ENCODE measurements at places on chromosomes 12 and 14. TPM values are rescaled to one million over a fixed set of nuclear protein-coding genes. Genes with fewer than 3 reads are reported as not detected.

- DNase-seq = no peak
- H3K27me3 ChIP-seq = no peaks in the 10 kb centered on the region
- H3K4me3 ChIP-seq = no peak overlapping the region
- H3K36me3 ChIP-seq = no peaks in the 10 kb centered on the region
- no peak overlapping the region for H3K27ac ChIP-seq
These were observed 122.9 kb upstream of the RAP1B start for GRCh38 chr12:68487721-68488309.

GRCh38 chr12:53500142-53500775 is 824 bp upstream of the TARBP2 start:
- no peaks in the 10 kb centered on the region for H3K36me3 ChIP-seq
- peaks cover 7% of the 10 kb centered on the region for H3K4me1 ChIP-seq
- peak overlapping the region; percentile 99 for H3K27ac ChIP-seq

GRCh38 chr14:72751276-72752033 is 142.4 kb downstream of the DPF3 start:
- no peak for DNase-seq
- no peaks in the 10 kb centered on the region for H3K36me3 ChIP-seq
- no peak overlapping the region for H3K27ac ChIP-seq
- no peak overlapping the region for H3K4me3 ChIP-seq
- H3K4me1 ChIP-seq = no peaks in the 10 kb centered on the region

DNA sequence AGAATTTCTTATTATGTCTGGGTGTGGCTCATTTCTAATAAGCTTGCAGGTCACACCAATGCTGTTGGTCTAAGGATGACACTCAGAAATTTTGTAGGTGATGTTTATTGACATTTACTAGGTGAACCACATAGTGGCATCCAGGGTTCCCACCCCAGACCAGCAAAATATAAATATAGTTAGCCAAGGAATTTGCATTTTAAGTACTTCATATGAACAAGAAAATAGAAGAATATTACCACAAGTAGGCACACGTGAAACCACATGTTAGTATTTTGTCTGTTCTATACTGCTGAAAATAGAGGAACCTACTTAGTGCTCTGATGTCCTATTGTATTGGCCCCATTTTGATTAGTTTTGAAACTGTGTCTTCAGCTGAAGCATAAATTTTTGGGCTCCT is 71.1 kb downstream of the USP15 start:
- no peak overlapping the region for H3K27ac ChIP-seq
- no peaks in the 10 kb centered on the region for H3K4me1 ChIP-seq
- DNase-seq = no peak
- H3K36me3 ChIP-seq = no peaks in the 10 kb centered on the region
- H3K4me3 ChIP-seq = no peak overlapping the region

DNA sequence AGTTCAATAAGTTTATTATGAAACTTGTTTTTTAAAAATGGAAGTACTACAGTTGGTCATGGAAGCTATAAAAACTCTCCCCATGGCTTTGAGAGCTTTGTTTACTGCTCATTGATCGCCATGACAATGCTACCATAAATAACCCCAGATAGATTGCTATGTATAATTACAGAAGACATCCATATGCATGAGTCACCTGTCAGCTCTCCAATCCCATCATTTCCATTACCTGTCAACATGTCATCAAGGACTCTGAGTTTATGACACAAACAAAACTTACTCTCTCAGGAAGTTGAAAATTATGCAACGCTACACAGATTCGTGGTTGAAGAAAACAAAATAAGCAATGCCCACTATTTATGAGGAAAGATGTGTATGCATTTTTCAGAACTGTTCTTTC is 144.4 kb downstream of the SEC23A start:
- H3K4me1 ChIP-seq = no peaks in the 10 kb centered on the region
- no peaks in the 10 kb centered on the region for H3K36me3 ChIP-seq
- no peak for DNase-seq
- no peaks in the 10 kb centered on the region for H3K27me3 ChIP-seq

DNA sequence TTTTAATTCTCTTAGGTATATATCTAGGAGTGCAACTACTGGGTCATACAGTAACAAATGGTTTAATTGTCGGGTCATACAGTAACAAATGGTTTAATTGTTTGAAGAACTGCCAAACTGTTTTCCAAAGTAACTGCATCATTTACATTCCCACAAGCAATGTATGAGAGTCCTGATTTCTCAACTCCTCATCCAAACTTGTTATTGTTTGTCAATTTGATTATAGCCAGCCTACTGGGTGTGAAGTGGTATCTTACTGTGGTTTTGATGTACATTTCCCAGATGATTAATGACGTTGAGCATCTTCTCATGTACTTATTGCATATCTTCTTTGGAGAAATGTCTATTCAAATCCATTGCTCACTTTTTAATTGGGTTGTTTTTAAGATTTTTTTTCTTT is 67.6 kb upstream of the CFL2 start:
- no peak overlapping the region for H3K4me3 ChIP-seq
- no peaks in the 10 kb centered on the region for H3K27me3 ChIP-seq
- no peak for DNase-seq

- H3K36me3 ChIP-seq = no peaks in the 10 kb centered on the region
- no peak overlapping the region for H3K27ac ChIP-seq
- H3K4me1 ChIP-seq = no peaks in the 10 kb centered on the region
- no peak for DNase-seq
These were observed 45.8 kb upstream of the POC1B start for GRCh38 chr12:89571491-89572195.

DNA sequence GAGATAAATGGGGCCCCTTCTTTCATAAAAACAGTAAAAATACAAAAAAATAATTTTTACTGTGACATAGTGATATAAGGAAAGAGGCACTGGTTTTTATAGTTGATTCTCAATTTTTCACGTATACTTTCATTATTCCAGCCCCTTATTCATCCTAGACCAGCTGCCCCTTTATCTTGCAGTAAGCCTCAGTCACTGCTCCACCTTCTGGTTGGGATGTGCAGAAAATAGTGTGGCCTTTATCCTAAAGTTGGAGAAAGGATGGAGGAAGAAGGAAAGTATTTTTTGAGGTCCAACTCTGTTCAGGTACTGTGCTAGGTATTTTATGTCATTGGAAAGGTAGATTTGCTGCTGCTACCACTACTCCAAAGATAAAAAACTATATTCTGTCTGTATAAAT is 172.7 kb downstream of the ANO6 start:
- H3K27ac ChIP-seq = no peak overlapping the region
- H3K4me1 ChIP-seq = no peaks in the 10 kb centered on the region
- peaks cover 1% of the 10 kb centered on the region for H3K36me3 ChIP-seq
- H3K4me3 ChIP-seq = no peak overlapping the region
- DNase-seq = no peak
- no peaks in the 10 kb centered on the region for H3K27me3 ChIP-seq

- DNase-seq = no peak
- H3K4me1 ChIP-seq = no peaks in the 10 kb centered on the region
- peak overlapping the region; percentile 84 for H3K4me3 ChIP-seq
These were observed 414 bp upstream of the ANKS1B start for GRCh38 chr12:99985129-99985570.

DNA sequence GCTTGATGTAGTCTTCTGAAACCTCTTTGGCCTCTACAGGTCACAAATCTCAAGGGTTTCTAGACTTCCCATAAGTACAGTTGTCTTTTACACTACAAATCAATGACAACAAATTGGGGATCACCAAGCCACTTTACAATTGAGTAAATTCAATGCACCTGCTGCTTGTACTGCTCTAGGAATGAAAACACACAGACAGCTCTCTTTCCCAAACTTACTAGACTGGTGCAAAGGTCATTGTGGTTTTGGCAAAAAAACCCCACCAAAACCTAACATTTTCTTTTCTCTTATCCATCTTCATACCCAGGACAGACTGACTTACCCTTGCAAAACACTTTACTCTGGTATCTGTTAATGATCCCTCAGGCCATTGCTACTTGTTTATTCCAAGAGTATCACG is 2.7 kb downstream of the M6PR start:
- H3K27me3 ChIP-seq = no peaks in the 10 kb centered on the region
- H3K27ac ChIP-seq = no peak overlapping the region
- DNase-seq = no peak

- DNase-seq = no peak
- H3K27ac ChIP-seq = no peak overlapping the region
- no peaks in the 10 kb centered on the region for H3K4me1 ChIP-seq
- H3K4me3 ChIP-seq = no peak overlapping the region
- no peaks in the 10 kb centered on the region for H3K36me3 ChIP-seq
These were observed 45.0 kb upstream of the IQSEC3 start for GRCh38 chr12:21301-22189.

DNA sequence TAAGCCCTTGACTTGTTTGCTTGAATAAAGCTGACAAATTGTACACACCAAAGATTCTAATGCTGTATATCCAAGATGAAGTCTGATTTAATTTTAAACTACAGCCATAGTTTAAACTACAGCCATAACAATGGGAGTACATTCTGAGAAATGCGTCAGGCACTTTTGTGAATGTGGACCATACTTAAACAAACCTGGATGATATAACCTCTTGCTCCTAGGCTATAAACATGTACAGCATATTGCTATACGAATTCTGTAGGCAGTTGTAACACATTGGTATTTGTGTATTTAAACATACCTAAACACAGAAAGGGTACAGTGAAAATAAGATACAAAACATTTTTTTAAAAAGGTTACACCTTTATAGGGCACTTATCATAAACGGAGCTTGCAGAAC is 59.4 kb upstream of the KCNMB4 start:
- no peak overlapping the region for H3K27ac ChIP-seq
- H3K36me3 ChIP-seq = no peaks in the 10 kb centered on the region
- no peaks in the 10 kb centered on the region for H3K4me1 ChIP-seq
- no peak overlapping the region for H3K4me3 ChIP-seq
- H3K27me3 ChIP-seq = no peaks in the 10 kb centered on the region

DNA sequence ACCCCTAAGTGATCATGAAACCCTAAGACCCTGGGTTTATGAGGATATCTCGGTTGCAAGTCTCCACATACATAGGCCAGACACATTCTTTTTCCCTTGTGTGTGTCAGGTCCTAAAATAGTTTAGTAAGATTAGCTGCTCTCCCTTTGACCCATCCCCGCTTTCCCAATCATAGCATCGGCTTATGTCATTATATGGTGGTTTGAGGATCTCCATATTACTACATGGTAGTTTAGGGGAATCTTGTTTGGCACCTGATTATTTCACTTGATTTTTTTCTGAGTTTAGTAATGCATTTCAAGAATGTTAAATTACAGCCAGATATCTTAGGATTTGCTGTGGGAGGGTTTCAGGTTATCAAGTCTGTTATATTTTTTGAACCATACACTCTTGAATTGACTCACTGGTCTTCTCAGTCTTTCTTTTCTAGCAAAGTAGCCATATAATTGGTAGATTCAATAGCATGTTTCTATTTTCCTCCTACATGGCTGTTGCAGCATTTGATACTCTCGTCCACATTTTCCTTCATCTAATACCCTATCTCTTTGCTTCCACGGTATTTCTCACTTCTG is 68.3 kb upstream of the TRHDE start:
- no peak for DNase-seq
- H3K4me3 ChIP-seq = no peak overlapping the region

DNA sequence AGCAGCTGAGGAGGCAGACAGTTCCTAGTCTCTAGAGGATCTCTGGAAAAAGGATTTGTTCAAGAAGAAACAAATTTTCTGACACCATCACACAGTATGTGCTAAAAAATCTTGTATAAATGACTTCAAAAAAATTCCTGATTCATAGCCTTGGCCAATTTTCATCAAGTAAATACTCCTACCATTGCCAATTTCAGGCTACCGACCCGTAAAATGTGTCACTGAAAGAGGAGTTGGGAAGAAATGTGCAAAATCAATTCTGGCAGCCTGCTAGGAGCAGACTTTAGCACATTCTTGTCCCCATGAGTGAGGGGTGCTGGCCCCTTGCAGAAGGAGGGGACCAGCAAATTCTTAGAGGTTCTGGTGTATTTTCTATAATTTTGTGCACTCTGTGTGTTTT is 109.4 kb downstream of the TMEM30B start:
- H3K27ac ChIP-seq = no peak overlapping the region
- no peak for DNase-seq
- no peaks in the 10 kb centered on the region for H3K4me1 ChIP-seq
- H3K27me3 ChIP-seq = no peaks in the 10 kb centered on the region

GRCh38 chr12:16112130-16112529 is 165.4 kb downstream of the SLC15A5 start:
- DNase-seq = no peak
- H3K4me3 ChIP-seq = no peak overlapping the region
- H3K27ac ChIP-seq = no peak overlapping the region
- no peaks in the 10 kb centered on the region for H3K27me3 ChIP-seq
- H3K4me1 ChIP-seq = no peaks in the 10 kb centered on the region
- H3K36me3 ChIP-seq = no peaks in the 10 kb centered on the region

OAS3 gene
- 15.1 TPM for total RNA-seq

SLC7A8 gene
- total RNA-seq = 46.8 TPM

CYP27B1 gene
- total RNA-seq = 0.48 TPM

CD4 gene
- total RNA-seq = 29.0 TPM

XRCC3 gene
- 5.9 TPM for total RNA-seq

ESPL1 gene
- 1.3 TPM for total RNA-seq

KLHL33 gene
- 0.64 TPM for total RNA-seq

PGAM5 gene
- 22.8 TPM for total RNA-seq

DHRS1 gene
- 21.9 TPM for total RNA-seq

AACS gene
- total RNA-seq = 79.0 TPM

FAM222A gene
- 1.3 TPM for total RNA-seq

Data from breast epithelium (tissue), 4 donors.